ENCODE measurements at places on chromosomes 4 and X.

- no peak for DNase-seq
These were observed 1759.6 kb downstream of the C4orf33 start for GRCh38 chr4:130855533-130855932.

GRCh38 chr4:81756973-81757372, 285.3 kb upstream of the RASGEF1B start:
- DNase-seq = no peak

GRCh38 chr4:5467111-5467510, 241.2 kb downstream of the EVC2 start:
- DNase-seq = no peak

DNA sequence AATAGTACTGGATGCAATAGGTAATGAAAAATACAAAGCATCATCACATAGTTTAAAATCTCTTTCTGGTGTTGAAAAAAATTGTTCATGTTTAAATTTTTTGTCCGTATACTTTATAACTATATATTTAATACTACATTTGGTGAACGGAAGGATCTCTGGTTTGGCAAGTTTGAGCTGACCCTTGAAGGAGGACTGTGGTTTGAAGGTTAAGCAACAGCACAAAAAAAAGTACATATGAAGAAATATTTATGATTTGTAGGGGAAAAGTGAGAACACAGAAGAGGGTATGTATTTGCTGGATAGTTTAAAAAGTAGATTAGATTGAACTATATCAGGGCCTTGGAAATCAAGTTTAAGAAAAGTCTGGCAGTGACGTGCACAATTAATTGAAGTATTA, 13.3 kb downstream of the SRP72 start:
- DNase-seq = no peak

DNA sequence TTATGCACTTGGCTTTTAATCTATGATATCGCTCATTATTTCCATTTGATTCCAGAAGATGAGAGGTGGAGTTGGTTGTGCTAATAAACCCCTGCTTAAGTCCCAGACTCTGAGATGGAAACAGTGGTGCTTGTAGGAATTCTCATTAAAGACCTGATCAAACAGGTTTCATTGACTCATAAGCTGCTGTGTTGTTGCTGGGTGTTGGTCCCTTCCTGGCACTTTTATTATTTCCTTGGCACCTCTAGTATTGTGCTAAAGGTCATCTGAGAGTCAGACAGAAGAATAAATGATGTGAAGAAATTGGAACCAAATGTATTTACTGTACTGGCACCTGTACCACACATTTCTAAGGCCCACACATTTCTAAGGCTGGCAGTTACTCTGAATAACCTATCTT, 544.7 kb upstream of the NR3C2 start:
- DNase-seq = no peak

DNA sequence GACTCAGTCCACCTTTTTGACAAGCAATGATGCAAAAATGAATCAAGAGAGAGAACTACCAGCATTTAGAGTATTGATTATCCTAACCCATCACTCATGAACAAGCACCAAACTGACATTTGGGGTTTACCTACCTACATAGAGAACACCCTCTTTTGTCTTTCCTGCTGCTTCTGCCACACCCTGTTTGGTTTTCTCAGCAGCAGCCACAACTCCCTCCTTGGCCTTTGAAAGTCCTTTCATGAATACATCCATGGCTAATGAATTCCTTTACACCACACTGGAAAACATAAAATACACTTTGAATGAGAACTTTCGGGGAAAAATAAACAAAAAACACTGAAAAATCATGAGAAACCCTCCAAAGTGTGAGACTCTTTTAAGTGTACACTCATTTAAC, 1.5 kb downstream of the SNCA start:
- no peak for DNase-seq

GRCh38 chrX:134013092-134013497, 27.7 kb upstream of the GPC3 start:
- DNase-seq = no peak
